ENCODE measurements at places on chromosomes 3 and 15. TPM values are rescaled to one million over a fixed set of nuclear protein-coding genes. Genes with fewer than 3 reads are reported as not detected.
A peak's percentile ranks its signal among the peaks of the same experiment; 100 is the strongest.

GRCh38 chr15:92811148-92811913 is 88.8 kb upstream of the CHD2 start:
- no peak for DNase-seq

- no peak for DNase-seq
These were observed 40.9 kb downstream of the HDC start for GRCh38 chr15:50224606-50225005.

THBS1 gene
- total RNA-seq: 58.4 TPM

DNA sequence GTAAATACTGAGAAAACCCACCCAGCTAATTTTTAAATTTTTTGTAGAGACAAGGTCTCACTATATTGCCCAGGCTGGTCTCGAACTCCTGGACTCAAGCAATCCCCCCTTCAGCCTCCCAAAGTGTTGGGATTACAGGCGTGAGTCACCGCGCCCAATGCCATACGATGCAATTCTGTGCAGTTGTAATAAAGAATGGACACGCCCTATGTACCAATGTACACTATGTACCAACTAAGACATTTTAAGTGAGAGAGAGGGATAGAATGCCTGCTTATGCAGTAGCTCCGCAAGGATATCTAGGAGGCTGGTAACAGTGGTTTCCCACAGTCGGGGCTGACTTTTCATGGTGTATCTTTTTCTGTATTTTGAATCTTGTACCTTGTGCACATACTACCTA is 14.6 kb downstream of the ZNF710 start:
- no peak for DNase-seq

RTP3 gene
- total RNA-seq: not detected

UROC1 gene
- 0.27 TPM for total RNA-seq

SLC12A6 gene
- 46.1 TPM for total RNA-seq

GRCh38 chr3:122255757-122256439 is 69.2 kb upstream of the CSTA start:
- DNase-seq: no peak

DNA sequence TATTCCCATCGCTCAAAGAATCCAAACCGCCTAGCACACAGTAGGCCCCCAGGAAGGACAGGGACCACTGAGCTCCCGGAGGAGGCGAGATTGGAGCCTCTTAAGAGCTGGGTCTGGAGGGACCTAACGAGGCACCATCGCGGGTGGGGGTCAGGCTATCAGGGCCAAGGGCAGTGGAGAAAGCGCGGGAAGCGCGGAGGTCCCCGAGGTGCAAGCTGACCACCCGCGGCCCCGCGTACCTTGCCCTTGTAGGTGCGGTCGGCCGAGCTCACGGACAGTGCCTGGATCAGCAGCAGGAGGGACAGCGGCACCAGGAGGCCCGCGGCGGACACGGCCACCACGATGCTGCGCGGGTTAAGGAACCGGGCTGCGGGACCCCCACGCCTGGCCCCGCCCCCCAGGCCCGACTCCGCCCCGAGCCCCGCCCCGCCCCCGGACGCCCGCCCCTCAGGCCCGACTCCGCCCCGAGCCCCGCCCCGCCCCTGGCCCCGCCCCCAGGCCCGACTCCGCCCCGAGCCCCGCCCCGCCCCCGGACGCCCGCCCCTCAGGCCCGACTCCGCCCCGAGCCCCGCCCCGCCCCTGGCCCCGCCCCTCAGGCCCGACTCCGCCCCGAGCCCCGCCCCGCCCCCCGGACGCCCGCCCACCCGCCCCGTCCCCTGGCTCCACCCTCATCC is 3.9 kb downstream of the ZDHHC19 start:
- DNase-seq: no peak

DNA sequence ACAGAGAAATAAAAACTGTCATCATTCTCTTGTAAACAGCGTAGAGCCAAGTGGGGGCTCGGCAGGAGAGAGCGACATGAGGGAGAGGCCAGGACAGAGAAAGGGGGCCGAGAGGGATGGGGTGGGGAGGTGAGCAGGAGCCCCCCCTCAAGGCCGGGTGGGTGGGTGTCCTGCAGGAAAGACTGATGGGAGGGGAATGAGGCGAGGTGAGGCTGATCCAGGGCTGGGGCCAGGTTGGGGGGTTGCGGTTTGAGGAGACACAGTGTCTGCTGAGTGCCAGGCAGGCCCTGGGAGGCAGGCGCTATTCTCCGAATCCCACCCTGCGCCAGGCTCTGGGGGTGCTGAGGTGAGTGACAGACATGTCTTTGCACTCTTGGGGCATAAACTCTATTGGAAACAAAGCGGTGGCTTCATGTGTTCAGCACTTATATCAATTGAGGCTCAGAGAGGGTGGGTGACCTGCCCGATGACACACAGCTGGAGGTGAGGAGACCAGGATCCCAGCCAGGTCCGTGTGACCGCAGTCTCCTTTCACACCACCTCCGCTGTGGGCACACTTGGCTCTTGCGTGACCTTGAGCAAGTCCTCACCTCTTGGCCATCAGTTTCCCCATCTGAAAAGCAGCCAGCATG is 19.6 kb upstream of the CSPG4 start:
- DNase-seq: no peak

DNA sequence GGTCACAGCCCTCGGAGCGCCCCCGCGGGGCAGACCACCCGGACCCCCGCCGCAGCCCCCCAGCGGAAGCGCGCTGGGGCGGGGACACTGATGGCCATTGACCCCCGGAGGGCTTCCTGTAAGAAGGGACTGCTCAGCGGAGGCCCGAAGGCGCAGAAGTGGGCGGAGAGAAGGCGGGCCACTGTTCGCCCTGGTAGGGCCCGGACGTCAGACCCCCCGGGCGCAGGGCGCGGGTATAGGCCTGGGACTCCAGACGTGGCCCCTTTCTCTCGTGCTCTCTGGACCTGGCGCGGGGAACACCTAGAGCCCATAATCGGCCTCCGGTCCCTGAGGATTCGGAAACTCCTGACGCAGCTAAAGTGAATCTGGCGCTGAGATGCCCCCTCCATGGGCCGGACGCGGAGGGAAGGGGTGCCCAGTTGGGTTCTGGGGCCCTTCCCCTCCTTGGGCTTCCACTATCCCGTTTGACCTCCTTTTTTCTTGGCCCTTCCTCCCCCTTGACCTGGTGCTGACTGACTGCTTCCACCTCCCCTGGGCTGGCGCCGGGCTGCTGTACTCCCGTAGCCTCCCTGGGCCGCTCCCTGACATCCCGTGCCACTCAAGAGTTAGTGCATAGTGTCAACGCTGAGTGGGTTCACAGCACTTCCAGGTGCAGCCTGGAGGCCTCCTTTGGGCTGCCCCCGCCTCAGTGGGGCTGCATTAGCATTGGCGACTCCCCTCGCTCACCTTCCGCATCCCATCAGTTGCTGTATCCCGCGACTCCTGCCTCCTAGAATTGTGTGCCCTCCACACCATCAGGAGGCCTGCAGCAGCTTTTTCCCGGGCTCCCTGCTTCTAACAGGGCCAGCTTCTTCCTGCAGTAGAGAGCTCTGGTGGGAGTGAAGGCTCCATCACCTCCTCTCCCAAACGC is 694 bp downstream of the ABTB1 start:
- peak; percentile 73 for DNase-seq

IGSF10 gene
- total RNA-seq: 3.9 TPM
